Activated naive CD4-positive, alpha-beta T cell treated with anti-CD3 and anti-CD28 coated beads, Interleukin-2, amount 50 U/mL, for 72 hours (primary cell): ENCODE measurements at places on chromosomes 16 and 17. TPM values are rescaled to one million over a fixed set of nuclear protein-coding genes. Genes with fewer than 3 reads are reported as not detected.

Gene CTRB2
- not detected for total RNA-seq

- no peak for DNase-seq
These were observed 1.5 kb downstream of the CDYL2 start for GRCh38 chr16:80802902-80803301.

GRCh38 chr17:44623070-44623725, 33.1 kb upstream of the MEIOC start:
- DNase-seq, result no peak

Gene TLCD1
- 10.2 TPM for total RNA-seq

- DNase-seq, result no peak
These were observed 19.2 kb downstream of the PRKCB start for GRCh38 chr16:23855010-23855409.

DNA sequence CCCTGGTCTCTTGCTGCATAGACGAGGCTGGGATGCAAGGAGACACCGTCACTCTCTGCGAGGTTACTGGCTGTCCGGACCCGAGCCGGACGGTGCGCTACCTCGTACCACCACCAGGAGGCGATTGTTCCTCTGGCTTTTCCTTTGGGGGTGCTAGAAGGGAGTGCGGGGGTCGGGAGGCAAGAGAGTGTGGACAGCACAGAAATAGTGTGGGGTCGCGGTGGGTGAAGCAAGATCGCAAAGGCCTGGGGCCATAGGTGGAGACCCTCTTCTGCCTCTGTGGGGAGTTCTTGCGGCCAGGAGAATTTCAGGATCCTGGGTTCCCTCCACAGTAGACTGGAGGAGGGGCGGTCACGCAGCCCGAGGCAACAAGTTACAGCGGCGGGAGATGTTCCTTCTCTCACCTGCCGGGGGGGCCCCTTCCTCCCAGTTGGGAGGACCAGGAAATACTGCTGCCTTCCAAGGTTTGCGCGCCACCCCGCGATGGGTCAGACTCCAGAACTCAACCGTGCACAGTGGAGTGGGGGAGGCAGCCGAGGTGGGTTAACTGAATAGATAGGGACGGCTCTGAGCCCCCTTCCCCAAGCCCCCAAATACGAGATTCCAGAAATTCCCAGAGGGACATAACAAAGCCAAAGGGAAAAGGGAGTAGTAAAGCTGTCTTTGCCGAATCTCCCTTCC, 6.9 kb downstream of the PHOSPHO1 start:
- DNase-seq, result peak; percentile 67

DNA sequence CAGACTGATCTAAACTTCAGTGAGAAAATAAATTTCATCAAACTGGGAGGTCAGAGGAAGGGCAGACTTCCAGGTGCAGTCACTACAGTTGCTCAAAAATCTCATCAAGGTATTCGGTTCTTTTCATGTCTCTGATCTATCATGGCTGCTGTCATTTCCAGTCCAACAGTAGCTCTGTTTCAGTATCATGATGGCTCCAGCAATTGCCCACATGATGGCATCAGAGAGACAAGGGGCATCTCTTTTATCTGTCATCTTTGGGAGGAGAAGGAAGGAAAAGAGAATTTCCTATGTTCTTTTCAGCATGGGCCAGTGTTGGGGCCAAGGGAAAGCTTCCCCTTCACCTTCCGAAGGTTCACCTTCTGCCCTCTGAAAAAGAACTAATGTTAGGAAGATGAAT, 504.9 kb upstream of the HSBP1 start:
- DNase-seq, result no peak

DNA sequence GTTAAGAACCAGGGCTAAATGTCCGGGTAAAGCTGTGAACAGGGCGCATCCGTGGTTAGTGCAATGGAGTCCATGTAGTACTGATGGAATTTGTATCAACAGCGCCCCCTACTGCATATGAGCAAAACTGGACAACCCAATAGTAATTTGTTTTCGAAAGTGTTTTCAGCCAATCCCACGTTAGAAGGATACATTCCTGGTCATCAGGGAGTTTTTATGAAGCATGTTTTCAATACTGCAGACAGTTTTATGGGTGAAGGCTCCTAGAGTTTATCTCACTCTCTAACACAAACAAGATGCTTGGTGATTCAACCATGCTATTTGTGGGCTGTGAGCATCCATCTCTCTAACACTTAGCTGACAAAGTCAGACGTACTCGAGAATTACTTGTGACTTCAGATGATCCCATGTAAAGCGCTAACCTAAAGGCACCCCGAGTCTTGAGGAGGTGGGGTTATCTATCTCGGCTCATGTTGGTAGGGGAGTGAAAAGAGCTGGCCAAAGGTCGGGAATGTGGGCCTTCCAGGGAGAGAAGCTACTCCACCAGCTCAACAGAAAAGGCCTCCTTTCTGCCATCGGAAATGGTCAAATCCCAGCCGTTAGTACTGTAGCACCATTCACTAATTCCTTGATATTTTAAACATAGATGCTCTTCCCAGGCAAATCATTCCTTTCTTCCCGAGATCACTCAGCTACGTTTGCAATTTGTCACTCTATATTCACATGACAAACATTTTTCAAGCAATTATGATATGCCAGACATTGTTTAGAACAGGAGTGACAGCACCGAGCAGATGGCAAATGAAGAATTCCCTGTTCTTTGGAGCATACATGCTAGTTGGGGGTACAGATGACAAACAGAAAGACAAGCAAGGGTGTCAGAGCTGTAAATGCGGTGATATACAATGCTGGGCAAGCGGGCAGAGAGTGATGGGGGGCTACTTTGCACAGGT, 46.9 kb upstream of the HNF1B start:
- no peak for DNase-seq

GRCh38 chr17:39527220-39527813, 66.0 kb downstream of the CDK12 start:
- no peak for DNase-seq

GRCh38 chr17:61877837-61878236, 14.5 kb upstream of the BRIP1 start:
- DNase-seq, result no peak

DNA sequence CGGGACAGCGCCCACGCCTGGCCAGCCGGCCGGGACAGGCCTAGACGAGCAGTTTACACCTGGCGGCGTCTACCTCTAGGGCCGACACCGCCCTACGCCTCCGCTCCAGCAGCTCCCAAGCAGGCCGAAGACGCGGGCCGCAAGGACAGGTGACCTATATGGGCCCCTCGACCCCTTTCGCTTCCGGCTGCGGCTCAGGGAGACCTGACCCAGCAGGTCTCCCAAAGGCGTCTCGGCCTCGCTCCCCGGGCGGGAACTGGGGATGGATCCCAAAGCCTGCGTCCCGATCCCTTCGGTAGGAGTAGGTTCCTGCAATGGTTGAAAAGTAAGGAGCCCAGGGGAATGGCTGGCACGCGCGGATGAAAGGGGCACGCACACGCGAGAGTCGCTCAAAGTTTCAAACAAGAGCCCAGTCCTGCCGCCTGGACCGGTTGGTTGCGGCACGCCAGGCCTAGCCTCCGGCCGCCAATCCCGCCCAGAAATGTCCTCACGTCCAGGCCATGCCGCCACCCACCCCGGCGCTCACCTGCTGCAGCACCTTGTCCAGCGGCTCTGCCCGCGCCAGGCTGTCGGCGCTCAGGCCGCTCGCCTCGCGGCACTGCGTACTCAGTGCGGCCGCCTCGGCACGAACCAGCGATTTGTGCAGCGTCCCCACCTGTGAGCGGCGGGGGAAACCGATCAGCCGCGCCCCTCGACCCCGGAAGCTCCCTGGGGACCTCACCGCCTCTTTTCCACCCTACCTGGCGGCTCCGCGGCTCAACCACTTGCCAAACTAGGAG, 630 bp downstream of the ESRP2 start:
- no peak for DNase-seq

DNA sequence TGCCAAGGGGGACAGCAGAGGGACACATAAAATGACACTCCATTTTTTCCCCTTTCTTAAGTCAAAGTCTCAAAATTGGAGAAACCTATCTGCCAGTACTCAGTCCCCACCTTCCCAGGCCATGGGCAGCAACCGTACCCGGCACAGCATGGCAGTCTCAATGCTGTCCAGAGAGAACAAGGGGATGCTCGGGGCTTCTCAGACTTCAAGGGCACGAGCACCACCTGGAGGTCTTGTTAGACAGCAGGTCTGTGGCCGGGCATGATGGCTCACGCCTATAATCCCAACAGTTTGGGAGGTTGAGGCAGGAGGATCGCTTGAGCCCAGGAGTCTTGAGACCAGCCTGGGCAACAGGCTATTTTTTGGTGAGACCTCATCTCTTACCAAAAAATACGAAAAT, 3.2 kb downstream of the DNAH17 start:
- DNase-seq, result no peak

DNA sequence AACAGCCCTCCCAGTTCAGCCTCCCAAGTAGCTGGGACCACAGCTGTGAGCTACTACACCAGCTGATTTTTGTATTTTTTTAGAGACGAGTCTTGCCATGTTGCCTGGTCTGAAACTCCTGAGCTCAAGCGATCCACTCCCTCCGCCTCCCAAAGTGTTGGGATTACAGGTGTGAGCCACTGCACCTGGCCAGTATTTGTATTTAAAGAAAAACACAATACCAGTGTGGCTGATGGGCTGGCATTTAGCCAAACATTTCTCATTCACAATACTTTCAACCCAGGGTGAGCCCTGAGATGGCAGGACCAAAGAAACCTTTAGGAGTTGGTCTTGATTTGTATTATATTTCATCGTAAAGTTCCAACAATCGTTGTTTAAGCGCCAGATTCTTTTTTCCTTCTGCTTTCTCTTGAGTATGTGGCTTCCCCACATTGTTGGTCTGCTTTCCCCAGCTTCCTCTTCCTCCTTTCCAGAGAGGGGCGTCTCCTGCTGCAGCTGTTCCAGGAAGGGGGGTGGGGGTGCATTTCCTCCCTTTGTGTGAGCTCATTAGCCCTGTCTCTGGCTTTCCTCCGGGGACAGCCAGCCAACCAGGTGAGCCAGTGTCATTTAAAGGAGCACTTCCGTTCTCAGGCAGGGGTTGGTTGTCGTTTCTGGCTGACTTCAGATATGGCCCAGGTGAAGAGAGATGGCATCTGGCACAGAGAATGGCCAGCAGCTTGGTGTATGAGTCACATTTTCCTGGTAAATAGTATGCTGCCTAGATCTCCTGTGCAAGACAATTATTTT, 79.9 kb downstream of the GPRC5B start:
- peak; percentile 4 for DNase-seq

Gene PERCC1
- 0.27 TPM for total RNA-seq

DNA sequence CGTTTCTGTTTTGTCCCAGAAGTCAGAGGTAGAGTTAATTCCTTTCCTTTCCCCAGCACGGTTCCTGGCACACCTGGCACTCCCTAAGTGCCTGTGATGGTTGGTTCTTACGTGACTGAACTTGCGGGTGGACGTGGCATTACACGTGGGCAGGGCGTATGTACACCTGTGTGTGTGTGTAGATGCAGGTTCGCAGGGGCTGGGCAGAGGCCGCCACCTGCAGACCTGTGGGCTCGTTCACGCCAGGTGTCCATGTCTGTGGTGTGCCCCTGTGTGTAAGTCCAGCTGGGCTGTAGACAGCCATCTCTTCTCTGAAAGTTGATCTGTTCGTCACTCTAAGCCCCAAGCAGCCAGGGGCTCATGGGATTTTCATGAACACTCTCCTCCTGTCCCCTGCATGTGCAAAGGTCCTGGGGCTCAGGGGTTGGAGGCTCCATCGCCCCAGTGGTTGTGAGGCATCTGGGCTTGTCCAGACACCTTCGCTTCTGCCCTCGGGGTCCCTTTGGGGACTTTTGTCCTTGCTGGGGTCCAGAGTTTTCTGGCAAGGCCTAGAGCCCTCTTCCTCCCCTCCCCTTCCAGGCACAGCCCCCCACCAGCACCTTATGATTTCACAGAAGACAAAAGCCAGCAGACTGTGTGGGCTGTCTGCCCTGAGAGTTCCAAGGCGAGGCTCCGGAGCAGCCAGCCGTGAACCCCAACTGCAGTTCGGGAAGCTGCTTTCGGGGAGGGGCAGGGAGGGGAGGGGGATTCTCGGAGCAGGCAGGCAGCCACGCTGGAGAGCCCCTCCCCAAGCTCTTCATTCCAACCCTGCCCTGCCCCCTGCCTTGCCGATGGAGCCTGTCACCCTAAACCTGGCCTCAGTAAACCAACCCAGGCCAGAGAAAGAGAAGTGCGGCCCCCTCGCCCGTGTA, 5.4 kb upstream of the FSCN2 start:
- no peak for DNase-seq

DNA sequence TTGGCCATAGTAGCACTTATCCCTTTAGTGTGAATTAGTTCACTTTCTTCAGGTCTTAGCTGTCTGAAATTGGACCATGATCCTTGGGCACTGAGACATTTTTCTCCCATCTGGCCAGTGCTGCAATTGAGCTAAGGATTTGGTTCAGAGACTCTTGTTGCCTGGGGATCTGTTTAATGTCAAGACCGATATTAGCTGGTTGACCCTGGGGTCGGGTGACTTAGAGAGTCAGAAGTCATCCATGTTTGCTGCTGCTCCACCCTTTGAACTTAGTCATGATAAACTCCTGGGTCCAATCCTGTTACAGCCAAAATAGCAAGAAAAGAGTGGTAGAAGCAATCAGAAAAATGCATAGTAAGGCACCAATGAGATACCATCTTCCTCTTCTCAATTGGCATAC, 45.8 kb upstream of the TOX3 start:
- DNase-seq, result no peak

DNA sequence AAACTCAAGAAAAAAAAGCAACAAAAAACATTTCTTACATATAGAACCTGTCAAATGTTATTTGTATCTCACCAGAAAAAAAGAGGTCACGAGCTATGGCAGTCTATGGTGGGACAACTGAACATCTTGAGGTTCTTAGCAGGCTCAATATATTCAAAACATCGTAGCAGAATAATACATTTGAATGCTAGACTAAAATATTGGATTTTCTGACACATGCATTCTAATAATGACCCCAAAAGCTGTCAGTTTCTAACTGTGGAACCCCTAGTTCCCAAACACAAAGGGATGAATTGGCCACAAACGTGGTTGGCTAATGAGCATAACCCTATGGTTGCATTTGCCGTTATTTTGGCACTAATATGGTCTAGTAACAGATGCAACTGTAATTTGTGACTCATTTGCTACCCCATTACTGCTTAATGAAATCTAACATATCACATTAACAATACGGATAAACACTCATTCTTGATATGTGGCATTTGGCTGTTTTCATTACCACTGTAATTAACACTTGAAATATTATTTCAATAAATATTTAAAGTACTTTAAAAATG, 81.2 kb downstream of the TOX3 start:
- DNase-seq, result no peak

Gene VTN
- total RNA-seq, result 0.34 TPM

GRCh38 chr17:4896332-4897197, 2.8 kb upstream of the C17orf107 start:
- DNase-seq, result no peak

DNA sequence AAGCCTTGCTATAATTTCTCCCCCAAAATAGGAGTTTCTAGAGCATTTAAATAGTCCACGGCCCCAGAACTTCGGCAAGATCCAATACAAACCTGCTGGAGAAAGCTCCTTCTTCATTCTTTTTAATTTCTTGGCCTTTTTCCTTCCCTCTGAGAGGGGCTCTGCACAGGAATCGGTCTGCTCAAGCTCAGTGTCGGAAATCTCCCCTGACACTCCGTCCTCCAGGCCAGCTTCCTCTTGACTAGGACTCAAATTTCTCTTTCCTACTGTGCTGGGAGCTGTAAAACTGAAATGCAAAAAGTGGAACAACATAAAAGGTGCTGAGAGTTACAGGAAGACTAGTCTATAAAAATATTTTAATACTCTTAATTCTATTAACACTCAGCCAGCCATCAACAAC, 183.3 kb downstream of the PARN start:
- no peak for DNase-seq

- no peak for DNase-seq
These were observed 18.1 kb upstream of the GAN start for GRCh38 chr16:81296631-81297030.

Gene TNFRSF12A
- total RNA-seq, result 14.6 TPM

Gene CSH1
- 8.3 TPM for total RNA-seq

GRCh38 chr17:71922439-71922838, 198.4 kb upstream of the SOX9 start:
- no peak for DNase-seq

Gene GP1BA
- not detected for total RNA-seq
